AG04449 (cell line): ENCODE measurements at places on chromosomes 2 and 18.

- DNase-seq, result no peak
Measured at GRCh38 chr2:33366473-33366872, 110.0 kb upstream of the RASGRP3 start.

DNA sequence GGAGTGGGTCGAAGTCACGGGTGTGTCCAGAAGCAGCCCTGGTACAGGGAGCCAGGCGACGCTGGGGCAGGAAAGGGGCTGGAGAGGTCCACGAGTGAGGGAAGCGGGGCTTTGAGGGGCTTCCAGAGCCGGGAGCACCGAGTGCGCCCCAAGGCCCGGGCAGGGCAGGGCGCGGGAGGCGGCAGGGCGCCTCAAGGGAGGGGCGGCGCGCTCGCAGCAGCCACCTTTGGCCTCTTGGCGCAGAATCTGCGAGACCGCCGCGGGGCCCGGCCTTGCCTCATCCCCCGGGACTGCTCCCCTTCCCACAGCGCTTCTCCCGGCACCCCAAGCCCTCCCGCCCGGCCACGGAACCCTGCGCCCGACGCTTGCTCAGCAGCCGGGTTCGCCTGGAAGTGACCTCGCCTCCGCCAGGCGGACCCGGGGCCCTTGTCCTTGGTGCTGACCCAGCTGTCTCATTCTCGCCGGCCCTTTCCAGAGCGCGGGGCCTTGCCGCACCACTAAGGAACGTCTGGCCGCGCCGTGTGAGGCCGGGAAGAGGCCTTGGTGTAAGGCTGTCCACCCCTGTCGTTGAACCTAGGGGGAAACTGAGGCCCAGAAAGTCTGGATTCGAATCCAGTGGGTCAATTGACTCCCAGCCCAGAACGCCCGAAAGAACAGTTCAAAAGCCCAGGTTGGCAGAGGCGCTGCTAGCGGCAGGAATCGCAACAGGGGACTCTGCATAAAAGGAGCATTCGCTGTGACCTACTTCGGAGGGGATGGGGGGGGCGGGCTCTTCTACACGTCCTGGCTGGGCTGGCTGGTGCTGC, 584 bp upstream of the DNER start:
- DNase-seq, result no peak

DNA sequence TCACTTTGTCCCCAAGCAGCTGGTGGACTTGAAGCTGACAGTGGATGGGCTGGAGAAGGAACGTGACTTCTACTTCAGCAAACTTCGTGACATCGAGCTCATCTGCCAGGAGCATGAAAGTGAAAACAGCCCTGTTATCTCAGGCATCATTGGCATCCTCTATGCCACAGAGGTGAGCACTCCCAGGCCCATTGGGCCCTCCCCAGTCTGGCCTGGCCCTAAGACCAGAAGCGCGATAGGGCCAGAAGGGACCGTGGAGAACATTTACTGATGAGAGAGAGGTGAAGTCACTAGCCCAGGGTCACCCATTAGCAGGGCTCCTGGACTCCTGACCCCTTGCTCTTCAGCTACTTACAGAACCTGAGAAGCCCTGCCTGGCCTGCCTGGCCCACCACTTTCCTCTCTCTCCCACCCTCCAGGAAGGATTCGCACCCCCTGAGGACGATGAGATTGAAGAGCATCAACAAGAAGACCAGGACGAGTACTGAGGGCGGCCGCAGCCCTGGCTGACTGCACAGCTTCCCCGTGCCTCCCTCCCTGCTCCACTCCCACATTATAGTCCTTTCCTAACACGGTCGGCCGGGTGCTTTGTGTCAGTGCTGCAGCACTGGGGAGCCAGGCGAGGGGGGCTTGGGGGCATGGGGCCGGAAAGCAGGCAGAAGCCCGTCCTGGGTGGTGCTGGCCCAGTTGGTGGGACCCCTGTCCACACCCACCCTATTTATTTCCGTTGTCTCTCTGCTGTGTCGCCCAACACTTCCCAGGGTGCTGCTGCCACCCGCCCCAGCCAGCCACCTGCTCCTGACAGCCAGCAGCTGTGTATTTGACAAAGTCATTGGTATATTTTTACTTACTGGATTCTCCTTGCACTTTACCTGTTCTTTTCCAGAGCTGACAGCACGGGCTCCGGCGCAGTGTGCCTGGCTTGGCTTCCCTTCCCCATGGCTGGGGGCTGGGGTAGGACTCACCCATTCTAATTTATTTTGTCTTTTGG, 6.6 kb upstream of the TMEM214 start:
- DNase-seq, result no peak

DNA sequence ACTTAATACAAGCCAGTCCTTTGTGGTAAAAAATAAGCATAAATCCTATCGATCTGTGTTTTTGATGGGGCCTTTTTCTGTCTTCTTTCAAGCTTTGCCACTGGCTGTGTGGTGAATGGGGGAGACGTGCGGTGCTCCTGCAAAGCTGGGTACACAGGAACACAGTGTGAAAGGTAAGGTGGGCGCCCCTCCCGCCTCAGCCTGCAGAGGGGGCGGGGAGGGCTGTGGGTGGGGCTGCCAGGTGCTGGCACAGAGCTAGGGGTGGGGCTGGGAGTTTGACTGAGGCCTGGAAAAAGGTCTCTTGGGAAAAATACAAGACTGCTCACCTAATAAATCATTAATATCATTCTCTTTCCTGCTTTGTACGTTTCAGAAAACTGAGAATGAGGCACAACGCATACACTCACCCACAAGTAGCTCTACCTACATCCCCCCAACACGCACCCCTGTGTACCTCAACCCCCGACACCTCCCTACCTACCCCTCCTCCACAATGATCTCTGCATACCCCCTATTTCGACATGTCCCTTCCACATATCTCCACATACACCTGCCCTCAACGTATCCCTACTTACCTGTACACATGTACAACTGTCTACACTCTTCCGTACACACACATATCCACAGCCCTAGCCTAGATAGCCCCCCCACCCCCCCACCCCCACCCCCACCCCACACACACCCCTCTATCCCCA, 129.7 kb upstream of the TTC39C start:
- DNase-seq, result no peak

GRCh38 chr2:208939852-208940251, 484.0 kb upstream of the MAP2 start:
- DNase-seq, result no peak

DNA sequence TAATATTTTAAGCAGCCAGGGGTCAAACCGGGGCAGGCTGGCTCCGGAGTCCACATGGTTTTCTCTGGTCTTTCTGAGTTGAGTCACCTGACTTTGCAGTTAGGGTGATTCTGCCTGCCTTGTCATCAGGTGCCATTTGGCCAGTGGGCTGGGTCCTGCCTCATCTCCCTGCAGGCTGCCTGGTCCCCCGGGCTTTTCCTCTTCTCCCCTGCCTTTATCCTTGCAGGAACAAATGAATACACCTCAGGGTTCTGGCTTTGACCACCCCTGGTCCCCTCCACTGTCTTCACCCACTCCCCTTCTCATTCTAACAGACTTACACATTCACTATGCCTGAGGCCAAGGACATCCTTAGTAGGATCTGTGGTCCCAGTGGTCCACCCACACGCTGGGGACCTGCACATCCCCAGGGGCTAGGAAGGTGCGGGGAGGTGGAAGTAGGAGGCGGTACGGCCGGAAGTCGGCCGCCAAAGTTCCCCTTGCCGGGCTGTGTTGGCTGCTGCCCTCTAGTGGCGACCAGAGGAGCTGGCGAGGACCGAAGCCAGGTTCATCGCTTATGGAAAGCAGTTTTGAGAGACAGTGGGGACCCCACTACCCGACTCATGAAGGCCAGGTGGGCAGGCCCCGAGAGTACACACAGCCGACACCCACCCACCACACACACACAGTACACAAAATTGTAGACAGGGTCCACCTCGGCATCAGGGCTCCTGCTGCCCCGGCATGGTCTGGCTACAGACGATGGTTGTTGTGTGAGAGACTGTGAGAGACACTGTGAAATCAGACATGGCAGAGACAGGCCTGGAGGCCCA, 6.3 kb upstream of the TEX261 start:
- DNase-seq, result no peak

DNA sequence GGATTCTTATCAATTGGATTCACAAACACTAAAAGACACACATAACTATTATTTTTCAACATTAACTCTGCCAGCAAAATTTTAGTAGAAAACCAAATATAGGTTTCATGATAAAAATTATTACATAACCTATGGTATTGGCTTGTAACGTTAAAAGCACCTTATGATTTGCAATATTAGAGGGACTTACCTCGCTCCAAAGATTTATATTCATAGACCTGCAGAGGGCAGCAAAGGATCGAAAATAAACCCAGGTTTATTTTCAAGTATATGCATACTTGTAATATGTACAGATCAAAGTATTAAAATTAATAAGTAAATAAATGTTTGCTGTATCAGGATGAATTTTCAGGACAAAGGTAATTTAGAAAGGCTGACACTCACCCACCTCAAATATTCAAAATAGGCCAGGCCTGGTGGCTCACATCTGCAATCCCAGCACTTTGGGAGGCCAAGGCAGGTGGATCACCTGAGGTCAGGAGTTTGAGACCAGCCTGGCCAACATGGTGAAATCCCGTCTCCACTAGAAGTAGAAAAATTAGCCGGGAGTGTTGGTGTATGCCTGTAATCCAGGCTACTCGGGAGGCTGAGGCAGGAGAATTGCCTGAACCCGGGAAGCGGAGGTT, 45.3 kb downstream of the LRPPRC start:
- no peak for DNase-seq

- no peak for DNase-seq
Measured at GRCh38 chr2:74577448-74577847, 22.9 kb downstream of the DOK1 start.

DNA sequence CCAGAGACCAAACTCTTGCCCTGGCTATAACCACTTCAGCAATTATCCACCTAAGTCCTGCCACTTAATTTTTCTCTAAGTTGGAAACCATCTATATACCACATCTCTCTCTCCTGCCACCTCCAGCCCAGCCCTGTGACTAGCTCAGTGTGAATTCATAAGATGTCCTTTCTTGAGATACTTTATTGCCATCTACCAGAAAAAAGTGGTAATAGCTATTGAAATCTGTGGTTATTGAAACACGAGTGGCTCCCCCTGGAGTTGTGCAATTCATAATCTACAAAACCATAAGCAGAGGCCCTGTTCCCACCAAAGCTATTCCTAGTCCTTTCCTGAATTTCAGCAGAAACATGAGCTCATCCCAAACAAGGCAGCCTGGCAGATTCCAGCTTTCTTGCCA, 324.0 kb downstream of the TXNL1 start:
- DNase-seq, result no peak

DNA sequence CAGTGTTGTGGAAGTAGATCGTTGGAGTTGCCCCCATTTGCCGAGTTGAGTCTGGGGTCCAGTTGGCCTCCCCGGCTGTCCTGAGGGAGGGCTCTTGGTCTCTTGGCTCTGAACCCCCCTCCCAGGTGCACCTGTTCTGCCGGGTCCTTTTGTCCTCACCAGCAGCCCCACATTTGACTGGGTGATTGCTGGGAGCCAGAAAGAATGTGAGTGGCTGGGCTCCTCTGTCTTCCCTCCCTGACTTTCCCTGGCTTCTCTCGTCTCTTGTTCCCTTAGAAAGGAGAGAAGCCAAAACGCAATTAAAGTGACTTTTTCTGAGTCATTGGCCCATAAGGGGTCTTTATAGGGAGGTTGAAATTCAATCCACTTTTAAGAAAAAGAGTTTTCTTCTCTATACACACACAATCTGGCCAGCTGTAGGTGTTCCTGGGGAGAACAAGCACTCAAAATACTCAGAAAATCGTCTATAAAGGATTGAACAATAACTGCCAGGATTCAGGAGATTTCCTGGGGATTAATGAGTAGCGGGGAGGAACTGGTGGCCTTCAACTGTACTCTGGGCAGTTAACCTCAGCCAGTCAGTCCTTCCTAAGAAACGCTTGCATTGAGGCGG, 131.0 kb downstream of the TMEM182 start:
- no peak for DNase-seq

DNA sequence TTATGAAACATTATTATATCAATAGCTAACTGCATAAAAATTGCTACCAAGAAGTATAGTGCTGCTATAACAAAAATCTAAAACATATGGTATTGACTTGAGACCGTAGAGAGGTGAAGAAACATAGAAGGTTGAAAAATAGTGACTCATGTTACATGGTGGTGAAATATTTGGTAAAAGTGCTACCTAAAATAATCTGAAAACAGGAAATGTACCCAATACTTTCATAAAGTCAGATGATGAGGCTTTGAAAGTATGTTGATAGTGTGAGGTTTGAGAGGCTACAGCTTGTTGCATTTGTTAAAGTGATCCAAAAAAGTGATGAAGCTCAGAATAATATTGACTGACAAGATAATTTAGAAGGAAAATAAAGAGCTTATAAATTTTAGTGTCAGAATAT, 718.7 kb upstream of the SLC8A1 start:
- no peak for DNase-seq

- DNase-seq, result no peak
Measured at GRCh38 chr2:226898897-226899296, 63.0 kb downstream of the RHBDD1 start.

DNA sequence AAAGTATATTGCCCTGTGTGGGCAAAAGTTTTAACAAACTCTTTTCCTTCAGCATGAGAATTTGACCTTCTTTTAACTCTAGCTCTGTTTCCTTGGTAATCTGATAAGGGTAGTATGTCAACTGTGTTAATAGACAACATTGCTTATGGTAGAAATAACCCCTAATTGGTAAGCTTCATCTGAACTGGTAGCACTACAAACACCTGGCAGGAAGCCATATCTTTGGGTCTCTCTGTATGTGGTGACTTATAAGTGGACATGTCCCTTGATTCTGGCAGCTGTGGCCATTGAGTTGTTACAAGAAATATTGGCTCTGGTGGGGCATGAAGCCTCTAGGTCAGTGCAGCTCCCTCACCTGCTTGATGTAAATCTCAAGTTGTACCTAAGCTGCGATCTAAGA, 46.9 kb downstream of the MBD5 start:
- DNase-seq, result no peak

GRCh38 chr18:79366177-79367094, 29.3 kb upstream of the NFATC1 start:
- peak; percentile 74 for DNase-seq

DNA sequence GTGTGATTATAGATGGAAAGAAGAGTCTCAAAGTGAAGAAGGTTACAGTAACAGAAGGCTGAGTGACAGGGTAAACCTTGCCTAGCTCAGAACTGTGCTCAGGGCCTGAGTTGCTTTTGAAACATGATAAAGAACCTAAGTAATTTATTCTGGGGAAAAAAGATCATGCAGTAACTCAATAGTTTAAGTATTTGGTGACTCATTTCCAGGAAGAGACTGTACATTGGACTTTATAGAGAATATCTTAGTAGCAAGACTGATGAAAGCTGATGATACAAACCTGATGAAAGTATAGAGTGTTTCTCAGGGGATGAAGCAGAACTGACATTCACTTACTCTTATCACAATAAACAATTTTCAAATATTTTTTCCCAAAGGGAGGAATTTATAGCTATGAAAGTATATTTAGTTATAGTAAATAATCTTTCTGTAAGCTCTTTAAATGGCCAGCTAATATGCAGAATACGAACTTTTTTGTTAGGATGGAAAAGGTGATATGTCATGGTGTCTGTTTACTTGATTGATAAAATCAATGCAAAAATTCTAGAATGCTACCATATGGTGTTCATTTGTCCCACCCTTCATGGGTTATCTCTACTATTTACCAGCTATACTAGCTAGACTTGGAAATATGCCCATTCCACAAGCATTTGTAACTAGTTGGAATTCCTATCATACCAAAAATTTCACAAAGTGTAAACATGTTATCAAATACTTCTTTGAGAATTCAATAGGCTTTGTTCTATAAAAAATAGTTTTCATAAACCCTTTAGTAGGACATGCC, 1265.5 kb upstream of the ACVR2A start:
- DNase-seq, result peak; percentile 21
